Aorta (tissue), 5 donors: ENCODE measurements at places on chromosomes 16 and 17. TPM values are rescaled to one million over a fixed set of nuclear protein-coding genes. Genes with fewer than 3 reads are reported as not detected.

The DHX58 gene
- polyA plus RNA-seq = 45.5 TPM

The PRKCB gene
- polyA plus RNA-seq = 0.28 TPM

The OR1F1 gene
- not detected for polyA plus RNA-seq

The FOXC2 gene
- polyA plus RNA-seq = 8.6 TPM

GRCh38 chr17:5431949-5432556 is 6.9 kb downstream of the C1QBP start:
- no peak for DNase-seq

GRCh38 chr17:66337866-66338485 is 35.6 kb downstream of the PRKCA start:
- no peak for DNase-seq

GRCh38 chr16:6112700-6113099 is 1015.1 kb upstream of the EEF2KMT start:
- DNase-seq = no peak

DNA sequence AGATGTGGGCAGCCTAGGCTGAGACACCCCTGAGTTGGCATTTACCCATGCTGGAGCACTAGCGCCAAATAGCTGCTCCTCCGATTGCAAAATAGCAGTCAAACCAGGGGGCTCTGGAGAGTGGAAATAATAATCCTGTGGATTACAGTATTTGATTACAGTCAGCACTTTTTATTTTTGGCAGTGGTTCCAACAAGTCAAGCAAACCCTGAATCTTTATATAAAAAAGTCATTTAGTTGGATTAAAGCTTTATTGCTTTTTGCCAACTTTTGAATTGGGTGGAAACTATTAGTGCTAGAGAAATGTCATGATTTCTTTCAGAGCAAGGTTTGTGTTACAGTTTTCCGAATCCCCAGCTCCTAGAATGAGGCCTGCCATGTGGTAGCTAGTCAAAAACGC is 99.3 kb upstream of the FAM20A start:
- no peak for DNase-seq

DNA sequence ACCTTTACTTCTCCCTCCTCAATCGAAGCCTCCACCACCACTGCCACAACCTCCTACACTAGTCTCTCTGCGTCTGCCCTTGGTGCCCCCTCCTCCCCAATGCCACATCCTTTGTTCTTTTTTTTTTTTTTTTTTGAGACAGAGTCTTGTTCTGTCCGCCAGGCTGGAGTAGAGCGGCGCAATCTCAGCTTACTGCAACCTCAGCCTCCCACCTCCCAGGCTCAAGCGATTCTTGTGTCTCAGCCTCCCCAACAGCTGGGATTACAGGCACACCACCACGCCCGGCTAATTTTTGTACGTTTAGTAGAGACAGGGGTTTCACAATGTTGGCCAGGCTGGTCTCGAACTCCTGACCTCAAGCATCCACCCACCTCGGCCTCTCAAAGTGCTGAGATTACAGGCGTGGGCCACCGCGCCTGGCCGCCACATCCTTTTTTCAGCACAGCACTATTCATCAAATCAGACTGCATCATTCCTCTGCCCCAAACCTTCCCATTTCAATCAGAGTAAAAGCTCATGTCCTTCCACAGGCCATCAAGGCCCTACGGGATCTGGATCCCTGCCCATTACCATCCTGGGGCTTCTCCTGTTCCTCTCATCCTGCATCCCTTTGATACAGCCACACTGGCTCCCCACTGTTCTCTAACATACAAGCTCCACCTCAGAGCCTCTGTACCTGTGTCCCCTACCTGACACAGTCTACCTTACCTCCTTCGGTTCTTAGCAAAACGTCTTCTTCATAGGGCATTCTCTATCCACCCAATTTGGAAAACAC is 2.0 kb downstream of the KLHL11 start:
- DNase-seq = no peak
